HCT116 (cell line): ENCODE measurements at places on chromosomes 3 and 15. TPM values are rescaled to one million over a fixed set of nuclear protein-coding genes. Genes with fewer than 3 reads are reported as not detected.
A peak's percentile ranks its signal among the peaks of the same experiment; 100 is the strongest.

DNA sequence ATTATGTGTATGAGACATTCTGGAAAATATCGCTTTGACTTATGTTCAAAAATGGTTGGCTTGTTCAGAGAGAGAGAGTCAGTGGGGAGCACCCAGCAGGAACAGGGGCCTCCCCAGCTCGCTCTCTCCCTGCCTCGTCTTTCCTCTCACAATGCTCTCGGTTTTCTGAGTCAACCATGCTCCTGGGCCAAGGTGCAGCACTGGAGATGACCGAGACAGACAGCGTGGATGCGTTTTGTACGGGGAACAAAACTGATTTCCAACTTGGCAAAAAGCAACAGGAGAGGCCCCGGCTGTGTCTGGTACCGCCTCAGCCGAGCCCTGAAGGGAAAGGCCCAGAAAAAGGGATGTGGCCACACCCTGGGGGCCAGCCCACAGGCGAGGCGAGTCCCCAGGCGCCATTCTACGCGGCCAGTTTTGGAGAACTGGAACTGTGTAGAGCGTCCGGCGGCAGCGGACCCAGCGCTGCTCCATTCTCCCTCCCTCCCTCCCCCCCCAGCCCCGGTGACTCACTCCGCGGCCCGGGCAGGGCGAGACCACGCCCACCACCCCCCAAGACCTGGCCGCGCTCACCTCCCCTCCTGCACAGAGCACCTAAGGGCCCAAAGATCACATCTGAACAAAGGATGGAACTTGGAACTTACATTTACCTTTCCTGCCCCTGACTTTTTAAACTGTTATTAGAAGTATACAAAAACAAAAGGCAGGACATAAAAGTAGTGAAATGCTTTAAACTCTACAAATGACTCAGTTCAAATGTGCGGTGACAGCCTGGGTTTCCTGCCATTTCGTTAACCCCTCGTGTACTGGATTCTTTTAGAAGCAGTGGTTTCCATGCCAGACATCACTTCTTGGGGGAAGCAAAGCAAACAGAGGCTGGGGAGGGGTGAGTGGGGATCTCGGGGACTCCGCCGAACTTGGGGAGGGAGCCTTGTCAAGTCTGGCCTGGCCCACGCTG, 12.7 kb downstream of the ATP10A start:
- no peaks in the 10 kb centered on the region for H3K4me1 ChIP-seq
- H3K4me3 ChIP-seq, result no peak overlapping the region
- no peak for DNase-seq
- H3K36me3 ChIP-seq, result no peaks in the 10 kb centered on the region

GRCh38 chr15:46080016-46080415, 445.2 kb downstream of the SQOR start:
- H3K27me3 ChIP-seq, result no peaks in the 10 kb centered on the region
- H3K36me3 ChIP-seq, result no peaks in the 10 kb centered on the region

DNA sequence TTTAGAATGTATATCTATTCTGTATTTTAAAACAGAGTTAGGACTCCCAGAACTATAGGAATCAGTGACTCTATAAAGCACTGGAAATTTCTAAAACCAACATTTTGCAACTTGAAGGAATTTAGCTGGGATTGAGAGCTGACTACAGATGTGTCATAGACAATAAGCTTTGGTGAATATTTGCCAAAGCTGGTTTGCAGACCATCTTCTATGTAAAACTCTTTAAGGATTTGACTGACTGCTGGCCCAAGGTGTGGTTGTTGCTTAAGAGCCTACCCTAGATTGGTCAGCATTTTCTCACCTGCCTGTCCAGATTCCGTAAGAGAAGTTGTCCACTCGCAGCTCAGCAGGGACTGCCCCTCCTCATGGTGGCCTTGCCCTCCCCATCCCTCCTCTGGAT, 73.2 kb upstream of the GK5 start:
- H3K36me3 ChIP-seq, result no peaks in the 10 kb centered on the region
- no peak for DNase-seq
- no peak overlapping the region for H3K4me3 ChIP-seq
- no peaks in the 10 kb centered on the region for H3K27me3 ChIP-seq

GRCh38 chr3:179088306-179088705, 16.7 kb upstream of the ZMAT3 start:
- no peaks in the 10 kb centered on the region for H3K4me1 ChIP-seq
- DNase-seq, result no peak
- H3K36me3 ChIP-seq, result no peaks in the 10 kb centered on the region
- no peak overlapping the region for H3K27ac ChIP-seq
- H3K4me3 ChIP-seq, result no peak overlapping the region
- H3K27me3 ChIP-seq, result no peaks in the 10 kb centered on the region

The CNTN4 gene
- not detected for total RNA-seq

DNA sequence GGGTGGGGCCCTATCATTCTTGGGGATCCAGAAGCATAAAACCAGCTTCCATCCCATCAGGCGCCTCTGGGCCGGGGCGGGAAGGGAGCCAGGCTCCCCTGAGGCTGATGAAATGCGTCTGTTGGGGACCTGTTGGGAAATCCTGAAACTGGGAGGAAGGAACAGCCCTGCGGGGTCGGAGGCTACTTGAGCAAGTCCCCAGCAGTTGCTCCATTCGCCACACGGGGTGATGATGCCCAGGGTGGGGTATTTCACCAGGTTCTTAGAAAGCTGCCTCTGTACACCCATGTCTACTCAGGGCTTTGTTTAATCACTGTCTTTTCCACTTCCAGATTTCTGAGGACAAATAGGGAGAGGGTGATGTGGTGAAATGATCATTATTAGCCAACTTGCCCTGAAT, 25.4 kb upstream of the TSEN2 start:
- no peak for DNase-seq
- H3K4me1 ChIP-seq, result peaks cover 25% of the 10 kb centered on the region
- no peaks in the 10 kb centered on the region for H3K27me3 ChIP-seq
- no peaks in the 10 kb centered on the region for H3K36me3 ChIP-seq
- H3K4me3 ChIP-seq, result no peak overlapping the region

GRCh38 chr3:23253214-23253613, 50.1 kb downstream of the UBE2E2 start:
- DNase-seq, result no peak
- H3K27me3 ChIP-seq, result no peaks in the 10 kb centered on the region
- no peak overlapping the region for H3K27ac ChIP-seq
- no peaks in the 10 kb centered on the region for H3K36me3 ChIP-seq
- no peaks in the 10 kb centered on the region for H3K4me1 ChIP-seq
- H3K4me3 ChIP-seq, result no peak overlapping the region

DNA sequence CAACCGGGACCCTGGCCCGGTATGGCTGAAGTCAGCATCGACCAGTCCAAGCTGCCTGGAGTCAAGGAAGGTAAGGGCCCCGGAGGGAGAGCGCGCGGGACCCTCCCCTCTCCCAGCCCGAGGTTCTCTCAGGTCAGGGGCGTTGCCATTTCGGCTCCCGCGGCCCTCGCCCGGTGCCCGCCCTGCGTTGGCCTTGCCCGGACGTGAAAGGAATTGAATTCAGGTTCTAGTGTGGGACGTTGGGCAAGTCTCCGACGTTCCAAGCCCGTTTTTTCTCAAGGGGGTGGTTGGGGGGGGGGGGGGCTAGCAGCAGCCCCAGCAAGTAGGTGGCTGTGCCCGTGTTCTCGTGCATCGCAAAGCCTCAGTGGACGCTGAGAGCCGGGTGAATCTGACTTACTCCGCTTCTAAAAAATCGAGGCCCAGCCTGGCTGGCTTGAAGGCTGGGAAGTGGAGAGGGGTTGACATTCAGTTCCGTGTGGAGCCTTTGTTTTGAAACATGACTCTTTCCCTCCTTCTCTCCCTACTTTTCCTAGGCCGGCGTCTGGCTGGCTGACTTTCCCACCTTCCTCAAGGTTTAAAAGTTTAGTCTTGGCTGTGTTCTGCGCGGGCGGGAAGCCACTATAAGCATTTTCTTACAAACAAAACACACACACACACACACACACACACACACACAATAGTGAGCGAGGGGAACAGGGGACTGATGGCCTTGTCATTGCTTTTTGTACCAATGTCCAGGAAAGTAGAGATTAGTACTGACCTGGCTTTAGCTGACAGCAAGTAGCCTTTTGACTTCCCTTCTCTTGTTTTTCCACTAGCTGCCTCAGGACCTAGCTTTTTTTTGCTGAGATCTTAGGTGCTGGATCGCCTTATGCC, at the start of gene UTS2B:
Gene UTS2B, minus strand, starts transcription at position 873 of the 876 bp plus-strand sequence. CDS start 48,337 bp downstream, outside the sequence.
- no peak for DNase-seq
- peak within 1 kb of the TSS; percentile 90 for H3K27ac ChIP-seq
- H3K4me3 ChIP-seq, result peak within 1 kb of the TSS; percentile 82

DNA sequence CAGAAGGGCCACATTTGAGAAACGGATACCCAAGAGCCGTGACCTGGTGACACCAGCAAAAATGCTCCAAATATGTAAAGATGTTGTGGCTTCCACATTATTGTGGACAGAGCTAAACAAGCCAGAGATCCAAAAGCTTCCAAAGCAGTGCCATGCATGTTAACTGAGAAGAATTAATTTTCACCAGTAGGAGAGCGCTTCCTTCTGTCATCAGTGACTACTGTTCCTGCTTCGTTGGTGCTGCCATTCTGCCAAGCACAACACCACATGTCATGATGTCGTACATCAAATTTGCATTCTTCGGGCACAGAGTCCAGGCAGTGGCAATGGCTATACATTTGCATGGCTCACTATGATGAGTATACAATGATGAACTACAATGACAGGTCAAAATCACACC, 19.1 kb upstream of the CHST2 start:
- H3K4me3 ChIP-seq, result no peak overlapping the region
- no peaks in the 10 kb centered on the region for H3K4me1 ChIP-seq
- no peak for DNase-seq
- no peaks in the 10 kb centered on the region for H3K36me3 ChIP-seq
- no peaks in the 10 kb centered on the region for H3K27me3 ChIP-seq

GRCh38 chr3:18403061-18403460, 22.1 kb downstream of the SATB1 start:
- no peak overlapping the region for H3K4me3 ChIP-seq
- H3K4me1 ChIP-seq, result no peaks in the 10 kb centered on the region
- peaks cover 24% of the 10 kb centered on the region; the same call in 1 of the 2 replicates for H3K27me3 ChIP-seq
- H3K36me3 ChIP-seq, result no peaks in the 10 kb centered on the region
- H3K27ac ChIP-seq, result no peak overlapping the region

GRCh38 chr3:183912895-183913579, 28.4 kb upstream of the PARL start:
- no peak overlapping the region for H3K27ac ChIP-seq
- no peaks in the 10 kb centered on the region for H3K27me3 ChIP-seq
- no peak for DNase-seq
- H3K4me3 ChIP-seq, result no peak overlapping the region
- no peaks in the 10 kb centered on the region for H3K4me1 ChIP-seq

The GOLGA8S gene
- total RNA-seq, result 0.15 TPM

- H3K27ac ChIP-seq, result no peak overlapping the region
- H3K36me3 ChIP-seq, result no peaks in the 10 kb centered on the region
- H3K4me1 ChIP-seq, result peaks cover 11% of the 10 kb centered on the region
- no peaks in the 10 kb centered on the region for H3K27me3 ChIP-seq
These were observed 44.9 kb upstream of the KLHL25 start for GRCh38 chr15:85839643-85840042.

- no peak for DNase-seq
- H3K36me3 ChIP-seq, result no peaks in the 10 kb centered on the region
- H3K27ac ChIP-seq, result no peak overlapping the region
- H3K4me3 ChIP-seq, result no peak overlapping the region
- H3K27me3 ChIP-seq, result no peaks in the 10 kb centered on the region
These were observed 206.7 kb upstream of the TBC1D5 start for GRCh38 chr3:17949101-17949500.

GRCh38 chr3:174457758-174458157, 401.4 kb upstream of the NAALADL2 start:
- no peaks in the 10 kb centered on the region for H3K27me3 ChIP-seq
- no peak for DNase-seq
- H3K36me3 ChIP-seq, result no peaks in the 10 kb centered on the region
- H3K4me1 ChIP-seq, result no peaks in the 10 kb centered on the region

- H3K27me3 ChIP-seq, result no peaks in the 10 kb centered on the region
- H3K36me3 ChIP-seq, result no peaks in the 10 kb centered on the region
- H3K4me1 ChIP-seq, result peaks cover 6% of the 10 kb centered on the region; the same call in 1 of the 2 replicates
- H3K4me3 ChIP-seq, result no peak overlapping the region
- H3K27ac ChIP-seq, result no peak overlapping the region
These were observed 9.9 kb upstream of the ARHGEF3 start for GRCh38 chr3:56811546-56812202.
